Activated CD4-positive, alpha-beta T cell treated with anti-CD3 and anti-CD28 coated beads, Interleukin-10, Interleukin-2, amounts not matched to agents 100 ng/mL and 50 ng/mL, durations not matched to agents 16 hours and 8 hours (primary cell): ENCODE measurements at places on chromosomes 6 and 20.

- no peak for DNase-seq
These were observed 94.6 kb upstream of the ENPP5 start for GRCh38 chr6:46265373-46265772.

- DNase-seq, result no peak
These were observed 49.7 kb downstream of the COL11A2 start for GRCh38 chr6:33142501-33143070.

GRCh38 chr6:43495409-43495941 lies 14.7 kb downstream of the LRRC73 start:
- DNase-seq, result no peak

DNA sequence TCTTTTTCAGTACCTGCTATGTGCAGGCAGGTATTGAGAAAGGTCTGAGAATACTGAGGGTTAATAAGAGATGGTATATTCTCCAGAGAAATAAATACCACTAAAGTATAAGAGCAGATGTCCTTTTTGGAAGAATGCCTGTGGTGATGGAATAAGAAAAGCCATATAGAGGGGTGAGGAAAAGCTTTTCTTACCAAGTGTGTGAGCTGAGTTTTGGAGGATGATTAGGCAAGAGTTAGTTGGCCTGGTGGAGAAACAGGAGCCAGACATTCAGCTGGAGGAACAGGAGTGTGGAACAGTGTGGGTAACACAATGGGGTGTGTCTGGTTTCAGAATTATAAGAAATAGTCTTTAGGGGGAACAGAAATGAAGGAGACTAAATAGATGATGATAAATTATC lies 19.9 kb downstream of the ZNF451 start:
- DNase-seq, result no peak

DNA sequence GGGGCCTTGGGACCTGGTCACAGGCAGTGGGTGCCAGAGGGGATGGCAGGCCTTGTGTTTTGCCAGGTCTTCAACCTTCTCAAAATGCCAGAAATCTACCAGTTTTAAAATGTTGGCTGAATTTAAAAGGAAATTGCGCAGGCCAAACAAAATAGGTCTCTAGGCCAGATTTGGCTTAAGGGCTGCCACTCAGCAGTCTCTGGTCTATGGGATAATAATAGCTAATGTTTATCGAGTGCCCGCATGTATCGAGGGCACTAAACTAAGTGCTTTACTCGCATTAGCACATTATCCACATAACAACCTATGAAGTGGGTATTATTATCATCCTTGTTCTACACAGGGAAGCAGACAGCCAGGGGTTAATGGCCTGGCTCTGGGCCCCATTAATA lies 11.0 kb downstream of the E2F3 start:
- no peak for DNase-seq

- DNase-seq, result no peak
These were observed 57.4 kb downstream of the IYD start for GRCh38 chr6:150426198-150426597.

DNA sequence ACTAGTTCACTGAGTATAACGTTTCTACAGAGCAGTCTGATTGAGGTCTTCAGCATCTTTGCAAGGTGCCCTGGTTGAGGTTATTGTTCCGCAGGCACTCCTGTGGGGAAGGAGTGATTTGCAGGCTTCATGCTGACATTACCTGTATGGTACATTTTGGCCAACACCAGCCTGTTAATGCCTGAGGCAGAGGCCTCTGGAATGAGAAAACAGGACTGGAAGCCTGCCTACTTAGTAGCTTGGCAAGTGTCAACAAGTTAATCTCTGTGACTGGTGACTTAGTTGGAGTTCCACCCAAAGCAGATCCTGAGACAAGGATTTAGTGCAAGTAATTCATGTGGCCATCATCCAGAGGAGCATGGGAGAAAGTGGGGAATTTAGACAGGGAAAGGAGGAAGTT lies 24.6 kb downstream of the MAS1 start:
- DNase-seq, result no peak
